DND-41 (cell line): ENCODE measurements at places on chromosomes 6 and 20.
A peak's percentile ranks its signal among the peaks of the same experiment; 100 is the strongest.

- H3K36me3 ChIP-seq = no peaks in the 10 kb centered on the region
- no peaks in the 10 kb centered on the region for H3K4me1 ChIP-seq
- H3K27ac ChIP-seq = no peak overlapping the region
- H3K4me3 ChIP-seq = no peak overlapping the region
Observed at GRCh38 chr6:45970326-45970725, 45.3 kb downstream of the CLIC5 start.

GRCh38 chr6:154474648-154475428 is 35.6 kb downstream of the CNKSR3 start:
- no peak overlapping the region for H3K27ac ChIP-seq
- H3K27me3 ChIP-seq = no peaks in the 10 kb centered on the region
- no peaks in the 10 kb centered on the region for H3K36me3 ChIP-seq
- H3K4me3 ChIP-seq = no peak overlapping the region

DNA sequence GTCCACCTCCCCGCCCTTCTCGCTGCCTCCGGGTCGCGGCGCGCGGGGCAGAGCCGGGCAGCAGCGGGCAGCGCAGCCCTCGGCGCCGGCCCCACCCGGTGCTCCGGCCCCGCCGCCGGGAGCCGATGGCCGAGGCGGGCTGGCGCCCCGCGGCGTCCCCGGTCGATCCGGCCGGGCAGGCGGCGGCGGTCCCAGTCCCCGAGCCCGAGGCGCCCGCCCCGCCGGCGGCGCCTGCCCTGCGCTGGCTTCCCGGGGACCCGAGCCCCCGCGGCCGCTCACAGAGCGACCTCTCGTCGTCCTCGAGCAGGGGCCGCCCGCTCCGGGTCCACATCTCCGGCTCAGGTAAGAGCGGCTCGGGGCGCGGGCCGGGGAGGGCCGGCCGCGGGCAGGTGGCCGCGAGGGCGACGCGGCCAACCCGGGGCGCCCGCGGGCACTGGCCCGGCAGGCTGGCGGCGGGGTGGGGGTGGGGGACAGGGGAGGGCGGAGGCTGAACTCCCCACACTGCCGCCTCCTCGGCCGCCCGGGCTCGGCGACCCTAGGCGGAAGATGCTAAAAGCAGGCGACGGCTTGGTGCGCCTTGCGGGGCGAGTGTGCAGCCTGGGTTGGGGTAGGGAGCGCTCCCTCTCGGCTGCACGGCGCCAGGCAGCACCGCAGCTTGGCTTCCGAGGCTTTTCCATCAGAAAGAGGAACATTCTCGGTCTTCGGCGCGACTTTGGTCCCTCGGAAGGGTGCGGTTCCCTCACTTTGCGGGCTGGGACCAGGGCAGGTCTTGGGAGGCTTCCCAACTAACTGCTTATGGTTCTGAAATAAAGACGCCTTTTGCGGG is 25.6 kb upstream of the FUCA2 start:
- no peak overlapping the region for H3K27ac ChIP-seq
- no peak overlapping the region for H3K4me3 ChIP-seq
- peaks cover 56% of the 10 kb centered on the region for H3K27me3 ChIP-seq
- peaks cover 5% of the 10 kb centered on the region; the same call in 1 of the 2 replicates for H3K4me1 ChIP-seq

- H3K4me3 ChIP-seq = no peak overlapping the region
- H3K27ac ChIP-seq = no peak overlapping the region
- peaks cover 15% of the 10 kb centered on the region for H3K27me3 ChIP-seq
- no peaks in the 10 kb centered on the region for H3K36me3 ChIP-seq
Observed at GRCh38 chr20:51389543-51390264, 152.8 kb downstream of the NFATC2 start.

DNA sequence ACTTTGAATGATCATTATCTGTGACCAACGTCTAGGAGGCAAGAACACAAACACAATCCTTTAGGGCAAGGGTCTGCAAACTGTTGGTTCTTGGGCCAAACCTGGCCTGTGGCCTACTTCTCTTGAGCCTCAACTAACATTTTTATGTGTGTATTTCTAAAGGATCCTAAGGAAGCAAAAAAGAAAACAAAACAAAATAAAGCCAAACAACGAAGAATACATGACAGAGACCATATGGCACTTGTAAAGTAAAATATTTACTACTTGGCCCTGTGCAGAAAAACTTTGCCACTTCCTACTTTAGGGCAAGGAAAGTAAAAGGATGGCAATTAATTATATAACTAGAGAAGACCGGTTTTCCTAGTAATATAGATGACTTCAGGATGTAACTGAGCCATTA is 1056.2 kb downstream of the EPHA7 start:
- no peak overlapping the region for H3K27ac ChIP-seq
- DNase-seq = no peak
- no peaks in the 10 kb centered on the region for H3K27me3 ChIP-seq
- H3K36me3 ChIP-seq = no peaks in the 10 kb centered on the region
- H3K4me3 ChIP-seq = no peak overlapping the region

- no peak overlapping the region for H3K27ac ChIP-seq
- H3K4me1 ChIP-seq = no peaks in the 10 kb centered on the region
- H3K36me3 ChIP-seq = no peaks in the 10 kb centered on the region
- no peak for DNase-seq
- H3K27me3 ChIP-seq = peaks cover 10% of the 10 kb centered on the region
Observed at GRCh38 chr20:61749406-61750075, 316.1 kb downstream of the TAF4 start.

DNA sequence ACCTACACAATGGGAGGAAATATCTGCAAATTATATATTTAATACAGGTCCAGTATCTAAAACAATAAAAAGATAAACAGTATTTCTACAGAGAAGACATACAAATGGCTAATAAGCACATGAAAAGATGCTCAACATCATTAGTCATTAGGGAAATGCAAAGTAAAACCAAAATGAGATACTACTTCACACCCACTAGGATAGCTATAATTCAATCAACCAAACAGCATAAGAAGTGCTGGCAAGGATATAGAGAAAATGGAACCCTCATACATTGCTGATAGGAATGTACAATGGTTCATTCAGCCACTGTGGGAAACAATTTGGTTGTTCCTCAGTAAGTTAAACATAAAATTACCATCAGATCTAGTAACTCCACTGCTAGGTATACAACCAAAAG is 48.7 kb downstream of the NUDT3 start:
- no peaks in the 10 kb centered on the region for H3K4me1 ChIP-seq
- H3K4me3 ChIP-seq = no peak overlapping the region
- no peaks in the 10 kb centered on the region for H3K27me3 ChIP-seq
- H3K36me3 ChIP-seq = peaks cover 24% of the 10 kb centered on the region

GRCh38 chr6:132400555-132400882 is 756 bp downstream of the MOXD1 start:
- no peaks in the 10 kb centered on the region for H3K36me3 ChIP-seq
- no peak overlapping the region for H3K27ac ChIP-seq
- H3K27me3 ChIP-seq = no peaks in the 10 kb centered on the region
- no peaks in the 10 kb centered on the region for H3K4me1 ChIP-seq
- no peak overlapping the region for H3K4me3 ChIP-seq
- DNase-seq = no peak

GRCh38 chr6:112320561-112321318 is 26.4 kb upstream of the RFPL4B start:
- H3K4me1 ChIP-seq = no peaks in the 10 kb centered on the region
- no peak overlapping the region for H3K4me3 ChIP-seq
- H3K36me3 ChIP-seq = no peaks in the 10 kb centered on the region
- H3K27me3 ChIP-seq = no peaks in the 10 kb centered on the region
- no peak overlapping the region for H3K27ac ChIP-seq

GRCh38 chr20:63527184-63527583 is 6.6 kb downstream of the PPDPF start:
- H3K36me3 ChIP-seq = peaks cover 15% of the 10 kb centered on the region
- peaks cover 4% of the 10 kb centered on the region for H3K4me1 ChIP-seq
- no peak for DNase-seq
- H3K27me3 ChIP-seq = no peaks in the 10 kb centered on the region

DNA sequence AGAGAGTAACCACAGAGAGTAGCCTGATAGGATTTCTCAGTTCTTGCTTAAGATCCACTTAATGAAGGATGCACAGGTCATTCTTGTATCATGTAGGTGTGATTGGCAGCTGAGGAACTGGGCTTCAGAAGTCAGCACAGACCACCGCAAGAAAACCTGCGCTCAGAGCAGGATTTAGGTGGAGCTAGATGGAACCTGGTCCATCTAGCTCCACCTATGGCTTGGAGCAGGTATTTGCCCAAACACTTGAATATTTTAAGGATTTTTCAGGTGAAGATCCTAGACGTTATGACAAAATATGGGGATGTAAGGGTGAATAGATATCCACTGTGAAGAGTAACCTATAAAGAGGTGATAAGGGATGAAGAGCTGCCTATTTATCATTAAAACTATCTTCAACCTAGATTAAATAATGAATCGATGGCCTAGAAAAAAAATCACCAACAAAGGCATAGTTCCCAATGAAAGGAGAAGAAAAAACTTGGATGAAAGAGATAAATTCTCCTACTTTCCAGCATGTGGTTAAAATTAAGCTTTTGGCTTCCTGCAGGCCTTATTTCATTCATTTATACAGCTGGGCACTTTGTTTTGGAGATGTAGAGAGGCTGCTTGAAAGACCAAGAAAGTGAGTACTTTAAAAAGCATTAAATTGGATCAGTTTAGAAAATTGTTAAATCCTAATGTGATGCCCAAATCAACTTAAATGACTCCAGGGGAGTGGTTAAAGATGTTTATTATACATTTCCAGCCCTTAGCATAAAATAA is 778.4 kb upstream of the GJE1 start:
- no peak for DNase-seq
- H3K4me3 ChIP-seq = no peak overlapping the region
- no peaks in the 10 kb centered on the region for H3K27me3 ChIP-seq
- no peak overlapping the region for H3K27ac ChIP-seq
- no peaks in the 10 kb centered on the region for H3K36me3 ChIP-seq

GRCh38 chr6:28490205-28490890 is 25.2 kb downstream of the GPX6 start:
- no peak for DNase-seq
- H3K27ac ChIP-seq = no peak overlapping the region
- no peaks in the 10 kb centered on the region for H3K4me1 ChIP-seq
- H3K4me3 ChIP-seq = no peak overlapping the region

- H3K27ac ChIP-seq = peak overlapping the region; percentile 93
- no peak for DNase-seq
- H3K36me3 ChIP-seq = peaks cover 30% of the 10 kb centered on the region
- no peaks in the 10 kb centered on the region for H3K27me3 ChIP-seq
- H3K4me3 ChIP-seq = peak overlapping the region; percentile 78
- peaks cover 48% of the 10 kb centered on the region for H3K4me1 ChIP-seq
Observed at GRCh38 chr20:44886828-44887227, 1.3 kb downstream of the YWHAB start.
